ENCODE measurements at places on chromosomes 6 and 20.

DNA sequence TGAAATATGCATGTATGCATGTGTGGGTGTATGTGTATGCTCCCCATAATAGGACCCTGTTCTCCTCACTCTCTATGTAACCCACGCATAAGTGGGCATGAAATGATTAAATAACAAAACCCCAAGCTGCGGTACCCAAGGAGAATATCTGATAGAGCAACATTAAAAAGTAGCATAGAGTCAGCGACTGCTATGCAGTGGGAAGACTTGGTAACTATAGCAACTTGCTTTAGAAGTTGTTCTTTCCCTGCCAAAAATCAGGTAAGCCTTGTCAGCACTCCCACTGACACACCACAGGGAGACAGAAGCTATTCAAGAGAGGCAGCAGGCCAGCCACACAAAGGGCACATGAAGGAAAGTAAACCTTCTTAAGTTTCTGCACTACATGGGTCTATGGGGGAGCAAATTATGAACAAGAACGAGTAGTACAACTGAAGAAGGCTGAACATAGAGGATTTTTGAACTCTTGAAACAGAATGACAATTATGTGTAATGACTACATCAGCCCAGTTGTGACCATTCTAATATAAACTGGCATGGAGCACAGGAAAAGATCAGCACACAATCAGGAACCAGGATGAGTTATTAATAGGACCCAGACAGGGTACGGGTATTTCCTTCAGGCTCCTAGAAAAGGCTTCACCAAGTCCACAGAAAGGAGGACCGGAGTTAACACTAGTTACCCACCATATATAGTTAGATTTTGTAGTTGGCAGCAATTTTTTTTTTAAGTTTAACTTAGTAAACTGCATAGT, 89.9 kb downstream of the GPR6 start:
- DNase-seq: no peak

DNA sequence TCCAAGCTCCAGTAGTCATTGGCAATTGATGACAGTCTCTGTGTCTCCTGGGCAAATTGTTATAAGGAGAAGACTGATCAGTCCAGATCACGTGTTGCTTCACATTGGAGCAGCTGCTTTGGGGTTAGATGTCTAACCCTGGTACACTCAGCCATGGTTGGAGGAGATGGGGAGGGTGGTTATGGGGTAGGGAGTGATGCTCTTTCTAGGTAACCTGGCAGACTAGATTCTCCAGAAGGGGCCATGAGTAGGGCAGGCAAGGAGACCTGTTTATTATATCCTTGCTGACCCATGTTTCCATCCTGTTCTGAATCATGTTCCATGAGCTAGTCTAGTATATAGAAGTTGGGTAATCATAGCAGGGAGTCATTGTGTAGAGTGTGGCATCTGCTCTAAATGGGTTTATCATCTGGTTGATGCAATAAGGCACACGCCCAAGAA, 50.8 kb upstream of the BACH2 start:
- DNase-seq: no peak

GRCh38 chr6:33160728-33161344, 31.4 kb downstream of the COL11A2 start:
- no peak for DNase-seq

GRCh38 chr6:37188962-37189510, 19.1 kb downstream of the PIM1 start:
- DNase-seq: no peak

GRCh38 chr6:97669191-97670031, 386.4 kb upstream of the MMS22L start:
- DNase-seq: peak; percentile 73

DNA sequence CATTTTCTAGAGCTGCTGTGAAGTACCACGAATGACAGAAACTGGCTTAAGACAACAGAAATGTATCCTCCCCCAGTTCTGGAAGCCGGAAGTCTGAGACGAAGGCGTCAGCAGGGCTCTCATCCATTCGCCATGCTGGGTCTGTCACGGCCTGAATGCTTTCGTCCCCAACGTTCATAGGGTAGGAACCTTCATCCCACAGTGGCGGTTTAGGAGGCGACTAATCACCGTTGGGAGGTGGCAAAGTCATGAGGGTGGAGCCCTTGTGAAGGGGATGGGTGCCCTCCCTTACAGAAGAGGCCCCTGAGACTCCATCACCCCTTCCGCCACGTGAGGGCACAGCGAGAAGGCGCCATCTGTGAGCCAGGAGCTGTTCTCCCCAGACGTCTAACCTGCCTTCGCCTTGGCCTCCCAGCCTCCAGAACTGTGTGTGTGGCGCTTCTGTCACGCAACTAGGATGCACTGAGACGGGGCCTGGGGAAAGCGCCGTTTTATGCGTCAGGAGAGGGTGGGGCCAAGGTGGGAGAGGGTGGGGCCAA, 250.3 kb downstream of the TTLL2 start:
- DNase-seq: no peak

DNA sequence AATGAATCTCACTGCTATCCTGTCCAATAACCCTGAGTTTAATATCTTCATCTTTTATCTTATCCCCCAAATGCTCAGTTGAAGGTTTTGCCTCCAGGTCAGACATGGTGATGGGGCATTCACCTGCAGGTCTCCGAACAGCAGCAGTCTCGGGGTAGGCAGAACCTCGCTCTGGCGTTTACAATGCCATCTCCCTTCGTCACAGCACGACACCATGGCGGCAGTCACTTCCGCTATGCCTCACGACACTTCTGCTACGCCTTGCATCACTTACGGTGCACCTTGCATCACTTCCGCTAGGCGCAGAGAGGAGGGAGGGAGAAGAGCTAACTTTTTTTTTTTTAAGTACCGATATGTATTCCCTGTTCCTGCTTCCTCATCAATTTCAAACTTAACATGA, 194.9 kb downstream of the BCAS1 start:
- DNase-seq: no peak

- DNase-seq: no peak
Observed at GRCh38 chr6:68046756-68047155, 588.3 kb upstream of the ADGRB3 start.

- DNase-seq: no peak
Observed at GRCh38 chr20:13148961-13149360, 72.1 kb upstream of the ISM1 start.

- DNase-seq: no peak
Observed at GRCh38 chr6:37082390-37083130, 77.1 kb downstream of the FGD2 start.

DNA sequence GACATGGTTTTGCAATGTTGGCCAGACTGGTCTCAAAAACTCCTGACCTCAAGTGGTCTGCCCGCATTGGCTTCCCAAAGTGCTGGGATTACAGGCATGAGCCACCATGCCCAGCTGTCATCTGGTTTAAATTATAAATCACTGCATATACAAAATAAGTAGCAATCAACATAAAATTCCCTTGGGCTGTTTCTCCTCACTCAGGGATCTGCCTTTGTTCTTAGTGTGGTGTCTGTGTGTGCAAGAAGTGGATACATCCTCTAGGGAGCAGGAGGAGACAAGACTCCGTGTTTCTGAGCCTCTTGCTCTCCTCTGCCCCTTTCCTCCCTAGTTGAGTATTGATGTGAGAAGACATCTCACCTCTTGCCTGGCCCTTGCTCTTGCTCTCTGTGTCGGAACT, 65.2 kb upstream of the ADGRF4 start:
- no peak for DNase-seq

DNA sequence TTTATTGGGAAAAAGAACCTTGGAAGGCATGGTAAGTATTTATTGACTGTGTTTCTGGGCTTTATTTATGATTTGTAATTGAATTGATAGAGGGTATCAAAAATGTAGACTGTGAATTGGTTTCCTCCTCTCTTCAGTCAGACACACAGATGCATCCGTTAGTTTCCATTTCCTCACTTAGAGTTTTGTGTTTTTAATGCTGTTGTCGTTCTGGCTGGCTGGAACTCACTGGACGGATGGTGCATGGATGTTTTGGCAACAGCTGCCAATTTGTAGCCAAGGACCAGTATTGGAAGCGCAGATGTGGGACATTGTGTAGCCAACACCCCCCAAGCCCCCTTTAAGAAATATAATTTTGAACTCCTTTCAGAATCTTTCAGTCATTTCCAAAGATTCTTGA, 134.5 kb downstream of the JARID2 start:
- no peak for DNase-seq

GRCh38 chr6:139965393-139965792, 590.9 kb upstream of the CITED2 start:
- no peak for DNase-seq

DNA sequence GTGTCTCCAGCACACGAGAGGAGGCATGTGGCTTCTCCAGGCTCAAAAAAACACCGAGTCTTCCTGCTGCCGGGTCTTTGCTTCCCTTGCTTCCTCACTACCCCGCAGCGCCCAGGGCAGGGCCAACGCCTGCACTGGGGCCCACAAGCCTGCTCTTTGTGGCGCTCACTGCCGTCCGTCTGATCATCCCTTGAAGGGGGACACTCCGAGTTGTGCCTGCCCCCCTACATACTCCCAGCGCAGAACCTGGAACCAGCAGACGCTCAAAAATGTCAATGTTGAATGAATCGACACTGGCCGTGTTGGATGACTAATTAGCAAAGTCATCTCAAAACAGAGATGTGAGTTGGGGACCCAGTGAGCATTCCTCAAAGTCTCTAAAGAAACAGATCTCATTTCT, 8.1 kb upstream of the ARFGAP1 start:
- DNase-seq: no peak

GRCh38 chr6:11143394-11144371, 32.2 kb upstream of the ERVFRD-1 start:
- no peak for DNase-seq

GRCh38 chr6:124947971-124948451, 14.2 kb upstream of the RNF217 start:
- DNase-seq: no peak

DNA sequence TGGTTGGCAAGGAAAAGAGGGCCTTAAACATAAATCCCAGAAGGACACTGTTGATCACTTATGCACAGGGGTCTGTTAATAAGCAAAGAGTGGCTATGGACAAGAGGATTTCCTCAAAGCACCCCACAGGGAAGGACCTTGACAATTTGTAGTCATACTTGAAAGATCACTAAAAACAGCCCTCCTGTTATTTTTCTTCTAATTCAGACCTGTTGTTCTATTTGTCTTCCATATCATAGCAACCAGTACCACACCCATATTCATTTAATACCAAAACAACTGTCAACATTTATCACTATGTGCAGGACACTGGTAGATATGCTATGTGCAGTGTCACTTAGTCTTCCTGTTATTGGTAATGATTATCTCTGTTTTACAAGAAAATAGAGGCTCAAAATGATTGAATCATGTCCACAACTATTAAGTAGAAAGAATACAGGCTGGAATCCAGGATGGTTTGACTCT, 3.2 kb upstream of the DYNLRB1 start:
- no peak for DNase-seq

DNA sequence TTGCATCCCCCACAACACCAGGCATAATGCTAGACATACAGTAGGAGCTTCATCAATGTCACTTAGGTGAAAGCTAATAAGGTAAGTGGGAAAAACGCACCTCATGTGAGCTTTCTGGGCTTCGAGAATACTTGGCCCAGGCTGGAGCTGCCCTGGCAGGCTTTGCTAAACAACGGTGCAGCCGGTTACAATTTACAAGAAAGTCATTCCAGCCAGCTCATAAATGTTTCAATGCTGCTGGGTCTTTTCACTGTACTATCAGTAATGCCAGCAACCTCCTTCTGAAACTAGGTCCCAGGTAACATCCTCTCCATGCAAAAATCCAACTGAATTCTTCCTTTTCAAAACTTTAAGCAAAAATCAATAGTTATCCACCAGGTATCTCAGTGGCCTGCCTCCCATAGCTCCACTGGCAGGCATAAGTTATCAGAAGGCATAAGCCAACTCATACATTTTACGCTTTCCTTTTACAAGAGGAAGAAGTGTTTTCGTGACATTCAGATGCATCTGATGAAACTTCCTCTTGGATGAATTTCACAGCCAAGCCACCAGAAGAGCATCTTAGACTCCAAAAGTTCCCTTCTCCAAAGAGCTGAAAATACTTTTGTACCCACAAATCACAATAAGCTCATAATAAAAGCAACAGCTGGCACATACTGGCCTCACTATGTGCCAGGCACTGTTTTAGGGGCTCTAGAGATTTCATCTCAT, 56.3 kb downstream of the RTN4IP1 start:
- DNase-seq: no peak

- DNase-seq: no peak
Observed at GRCh38 chr6:105799056-105799455, 287.1 kb upstream of the PRDM1 start.

GRCh38 chr20:16554766-16555543, 18.3 kb downstream of the KIF16B start:
- no peak for DNase-seq

DNA sequence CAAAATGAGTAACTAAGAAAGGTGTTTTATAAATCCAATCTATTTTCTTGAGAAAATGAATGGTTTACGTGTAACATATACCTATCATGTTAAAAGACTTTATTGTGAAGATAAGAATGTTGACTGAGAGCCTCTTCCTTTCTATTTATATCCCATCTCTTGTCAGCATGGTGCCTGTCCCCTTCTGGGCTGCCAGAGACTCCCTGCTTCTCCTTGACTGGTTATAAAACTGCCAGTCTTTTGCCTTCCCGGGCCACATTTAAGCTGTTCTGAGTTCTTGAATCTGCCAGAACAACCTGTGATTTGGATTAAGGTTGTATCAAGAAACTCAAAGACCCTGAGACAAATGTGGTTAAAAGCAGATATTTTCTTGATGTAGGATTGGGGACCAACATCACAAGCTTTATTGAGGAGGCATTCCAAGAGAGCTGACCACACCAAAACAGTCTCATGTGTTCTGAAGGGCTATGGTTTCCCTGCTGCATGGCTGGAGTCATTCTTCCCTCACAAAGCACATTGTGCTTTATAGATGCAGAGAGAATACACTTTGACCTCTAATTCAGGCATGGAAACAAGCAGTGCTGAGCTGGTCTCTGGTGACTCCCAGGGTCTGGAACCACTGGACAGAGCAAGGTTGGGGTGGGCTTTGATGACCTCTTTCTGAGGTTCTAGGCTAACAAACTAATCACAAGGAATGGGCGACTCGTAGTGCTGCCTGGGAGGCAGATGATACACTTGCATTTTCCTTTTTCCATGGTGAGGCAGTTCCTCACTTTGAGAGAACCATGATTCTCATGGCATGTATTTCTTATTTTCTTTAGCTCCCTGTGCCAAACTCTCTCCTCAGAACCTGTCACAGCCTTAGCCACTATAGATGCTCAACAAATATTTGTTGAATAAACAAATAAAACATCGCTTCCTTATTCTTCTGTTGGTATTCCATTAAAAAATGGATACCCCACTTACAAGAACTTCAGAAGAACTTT, 205.0 kb upstream of the PREP start:
- DNase-seq: no peak

GRCh38 chr6:120473804-120474203, 860.5 kb downstream of the TBC1D32 start:
- DNase-seq: no peak

- DNase-seq: no peak
Observed at GRCh38 chr6:30599625-30600324, 17.3 kb downstream of the PPP1R10 start.
